Activated CD8-positive, alpha-beta memory T cell treated with anti-CD3 and anti-CD28 coated beads for 48 hours (primary cell): ENCODE measurements at places on chromosomes 5 and 9.

GRCh38 chr9:71269859-71270258 is 148.4 kb upstream of the TRPM3 start:
- no peak for DNase-seq

- DNase-seq = no peak
Measured at GRCh38 chr9:76913467-76913866, 7.6 kb upstream of the PRUNE2 start.

DNA sequence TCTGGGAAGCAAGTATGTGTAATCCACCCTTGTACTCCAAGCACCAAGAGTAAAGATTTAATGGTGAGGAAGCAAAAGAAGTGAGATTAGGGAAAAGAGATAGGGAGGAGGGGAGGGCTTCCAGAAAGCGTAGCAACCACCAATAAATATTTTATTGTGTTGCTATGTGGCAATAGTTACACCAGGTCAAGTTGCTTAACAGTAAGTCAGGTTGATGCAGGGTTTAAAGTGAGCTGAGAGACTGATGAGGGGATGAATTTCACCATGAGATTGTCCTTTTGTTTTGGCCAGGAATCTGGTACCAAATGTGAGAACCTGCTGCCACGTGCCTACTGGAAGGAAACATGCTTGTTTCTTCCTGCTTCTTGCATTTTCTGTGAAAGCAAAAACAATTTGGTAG is 62.7 kb downstream of the PCSK5 start:
- DNase-seq = no peak

DNA sequence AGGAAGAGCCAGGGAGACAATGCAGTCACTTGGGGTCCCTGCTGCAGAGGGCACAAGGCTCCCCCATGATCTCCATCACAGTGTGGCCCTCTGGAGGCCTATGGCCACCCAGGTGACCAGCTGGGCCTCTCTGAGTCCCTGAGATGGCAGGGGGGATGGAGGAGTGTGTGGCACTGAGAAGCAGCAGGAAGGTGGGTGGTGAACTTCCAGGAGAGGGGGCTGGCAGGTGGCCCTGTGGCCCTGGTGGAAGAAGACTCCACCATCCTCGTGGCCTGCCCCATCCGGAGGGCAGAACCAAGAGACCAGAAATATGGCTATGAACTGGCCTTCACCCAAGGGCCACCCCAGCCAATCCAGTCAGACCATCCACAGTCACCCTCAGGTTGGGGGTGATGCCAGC is 31.7 kb upstream of the AFAP1L1 start:
- DNase-seq = no peak

DNA sequence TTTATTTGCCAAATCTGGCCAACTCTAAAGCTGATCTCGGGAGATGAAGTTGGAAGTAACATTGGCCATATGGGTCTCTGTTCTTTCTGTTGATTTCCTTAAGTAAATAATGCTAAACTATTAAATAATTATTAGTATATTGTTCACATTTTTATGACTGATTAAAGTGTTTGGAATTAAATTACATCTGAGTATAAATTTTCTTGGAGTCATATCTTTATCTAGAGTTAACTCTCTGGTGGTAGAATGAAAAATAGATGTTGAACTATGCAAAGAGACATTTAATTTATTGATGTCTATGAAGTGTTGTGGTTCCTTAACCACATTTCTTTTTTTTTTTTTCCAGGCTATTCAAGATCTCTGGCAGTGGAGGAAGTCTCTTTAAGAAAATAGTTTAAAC is 9.3 kb upstream of the FGF18 start:
- DNase-seq = no peak

DNA sequence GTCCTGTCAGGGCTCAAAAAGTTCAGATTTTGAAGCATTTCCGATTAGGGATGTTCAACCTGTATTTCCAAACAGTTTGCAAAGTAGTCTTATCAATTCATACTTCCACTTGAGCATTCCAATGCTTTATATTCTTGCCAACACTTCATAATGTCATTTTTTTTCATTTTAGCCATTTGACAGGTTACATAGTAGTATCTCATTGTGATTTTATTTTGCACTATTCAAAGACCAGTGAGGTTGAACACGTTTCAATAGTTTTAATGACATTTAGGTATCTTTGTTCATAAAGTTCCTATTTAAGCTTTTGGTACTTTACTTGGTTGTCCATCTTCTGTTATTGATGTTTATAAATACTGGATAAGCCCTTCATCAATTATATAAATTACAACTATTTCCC is 71.4 kb downstream of the CEP120 start:
- DNase-seq = no peak

GRCh38 chr9:34437006-34437925 is 21.1 kb downstream of the FAM219A start:
- no peak for DNase-seq

DNA sequence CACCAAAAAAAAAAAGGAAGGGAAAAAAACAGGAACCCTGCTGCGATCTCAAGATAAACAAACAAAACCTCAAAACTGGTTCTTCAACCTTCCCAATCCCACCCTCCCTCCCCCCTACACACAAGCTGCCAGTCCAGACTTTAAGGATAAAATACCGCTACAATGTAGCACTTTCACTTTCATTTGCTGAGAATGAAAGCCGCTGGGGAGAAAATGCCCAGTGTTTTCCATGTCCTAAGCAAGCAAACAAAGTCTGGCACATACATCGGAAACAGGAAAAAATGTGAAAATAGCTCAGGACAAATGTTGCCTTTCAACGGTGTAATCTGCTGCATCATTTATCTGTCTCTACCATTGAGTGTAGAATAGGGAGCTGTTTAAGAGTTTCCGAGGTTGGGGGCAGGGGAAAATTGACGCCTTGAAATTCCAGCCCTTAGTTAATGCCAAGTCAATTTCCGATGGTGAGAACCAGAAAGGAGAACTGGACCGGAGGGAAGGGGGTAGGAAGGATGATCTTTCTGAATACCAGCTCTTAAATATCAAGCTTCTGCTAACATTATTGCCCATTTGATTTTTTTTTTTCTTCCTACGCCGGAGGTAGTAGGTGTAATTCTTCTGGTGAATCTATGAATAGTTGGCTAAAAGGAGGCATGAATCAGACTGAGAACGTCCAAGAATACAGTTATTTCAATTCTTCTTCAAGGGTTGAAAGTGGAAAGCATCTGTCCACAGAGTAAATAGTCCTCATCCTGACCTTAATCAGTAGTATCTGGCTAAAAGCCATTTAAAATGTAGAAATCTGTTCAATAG is 1.2 kb upstream of the ADAMTS6 start:
- no peak for DNase-seq

GRCh38 chr5:179111267-179112207 is 51.4 kb downstream of the ZNF354C start:
- no peak for DNase-seq

- DNase-seq = no peak
Measured at GRCh38 chr5:112569596-112569995, 150.5 kb upstream of the EPB41L4A start.

DNA sequence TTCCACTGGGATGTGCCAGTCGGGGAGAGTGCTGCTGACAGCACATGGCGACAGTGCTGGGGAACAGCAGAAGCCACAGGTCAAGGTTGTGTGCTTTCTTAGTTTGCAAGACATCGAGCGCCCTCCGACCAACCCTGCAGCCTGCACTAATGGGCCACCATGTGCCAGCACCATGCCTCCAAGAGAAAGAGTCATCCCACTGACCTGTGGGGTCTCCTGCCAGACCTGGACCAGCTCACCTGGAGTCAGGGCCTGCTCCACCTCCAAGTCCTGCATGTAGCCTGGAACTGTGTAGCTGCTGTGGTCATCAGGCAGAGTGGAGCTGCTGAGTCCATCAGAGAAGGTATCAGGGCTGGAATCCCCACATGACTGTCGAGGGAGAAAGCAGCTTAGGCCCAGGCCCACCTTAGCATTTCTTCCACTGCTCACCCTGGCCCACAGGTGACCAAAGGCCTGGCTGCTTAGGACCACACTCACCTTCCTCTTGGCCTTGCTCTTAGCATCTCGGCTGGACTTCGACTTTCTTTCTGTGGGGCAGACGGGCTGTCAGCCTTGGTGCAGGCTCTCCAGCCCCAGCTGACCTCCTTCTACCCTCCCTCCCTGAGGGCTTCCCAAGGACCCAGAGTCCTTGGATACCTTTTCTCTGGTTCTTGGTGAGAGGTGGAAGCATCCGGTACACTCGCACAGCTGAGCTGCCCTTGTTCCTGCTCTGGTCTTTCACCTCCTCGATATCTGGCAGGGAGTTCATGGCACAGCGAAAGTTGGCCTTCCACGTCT is 4.1 kb downstream of the IRF1 start:
- DNase-seq = no peak

GRCh38 chr9:130138791-130139190 is 33.4 kb upstream of the NCS1 start:
- no peak for DNase-seq

DNA sequence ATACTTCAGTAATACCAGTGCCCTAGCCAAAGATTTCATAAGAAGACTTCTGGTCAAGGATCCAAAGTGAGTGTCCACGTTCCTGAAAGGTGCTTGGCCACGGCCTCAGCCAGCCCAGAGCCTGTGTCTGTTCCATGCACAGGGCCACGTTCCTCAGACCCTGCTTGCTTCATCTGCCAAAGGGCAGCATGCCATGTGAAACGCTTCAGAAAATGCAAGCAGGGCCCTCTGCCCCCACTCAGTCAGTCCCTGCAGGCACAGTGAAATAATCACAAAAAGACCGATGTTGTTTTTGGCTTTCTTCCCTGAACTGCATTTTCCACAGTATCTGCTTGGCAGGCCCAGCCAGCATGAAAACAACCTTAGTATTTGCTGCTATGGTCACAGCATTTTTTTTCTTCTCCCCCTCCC is 85.5 kb upstream of the CTSL start:
- no peak for DNase-seq

- DNase-seq = no peak
Measured at GRCh38 chr5:173733021-173733420, 116.6 kb upstream of the BOD1 start.

DNA sequence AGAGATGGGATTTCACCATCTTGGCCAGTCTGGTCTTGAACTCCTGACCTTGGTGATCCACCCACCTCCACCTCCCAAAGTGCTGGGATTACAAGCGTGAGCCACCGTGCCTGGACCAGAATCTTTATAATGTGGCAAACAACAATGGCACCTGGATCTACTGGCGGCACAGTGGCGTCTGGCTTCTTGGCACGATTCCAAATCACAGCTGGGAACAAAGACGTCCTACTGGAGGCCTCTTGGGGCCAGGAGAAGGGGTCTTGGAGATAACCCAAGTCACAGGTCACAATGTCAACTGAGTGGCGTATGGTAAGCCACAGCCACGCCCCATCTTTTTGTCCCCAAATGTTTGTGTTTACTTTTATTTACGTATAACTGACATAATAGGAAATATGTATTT is 77.8 kb upstream of the RAPGEF1 start:
- DNase-seq = no peak

DNA sequence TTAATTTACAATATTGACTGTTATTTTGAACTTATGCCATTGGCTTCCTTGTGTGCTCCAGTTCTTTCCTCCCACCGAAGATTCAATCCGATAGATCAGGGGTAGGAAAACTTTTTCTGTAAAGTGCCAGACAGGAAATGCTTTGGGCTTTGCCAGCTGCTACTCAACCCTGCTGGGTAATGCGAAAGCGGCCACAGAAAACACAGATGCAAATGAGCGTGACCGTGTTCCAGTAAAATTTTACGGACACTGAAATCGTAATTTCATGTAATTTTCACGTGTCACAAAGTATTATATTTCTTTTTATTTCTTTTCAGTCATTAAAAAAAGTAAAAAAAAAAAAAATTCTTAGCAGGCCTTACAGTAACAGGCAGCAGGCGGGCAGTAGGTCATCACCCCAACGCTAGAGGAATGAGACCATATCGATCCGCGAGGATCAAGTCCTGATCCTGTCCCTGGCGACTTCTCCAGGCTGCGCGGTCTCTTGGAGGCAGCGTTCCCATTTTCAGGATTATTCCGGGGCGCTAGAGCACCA is 599 bp downstream of the NMRK1 start:
- DNase-seq = peak; percentile 3

- DNase-seq = no peak
Measured at GRCh38 chr9:91533382-91533781, 109.8 kb upstream of the NFIL3 start.

GRCh38 chr5:63127054-63127453 is 548.4 kb downstream of the LRRC70 start:
- no peak for DNase-seq

GRCh38 chr5:141762790-141763368 is 80.8 kb upstream of the ARAP3 start:
- DNase-seq = no peak

- DNase-seq = no peak
Measured at GRCh38 chr5:149063017-149063687, at the start of gene SH3TC2. SH3TC2 (minus strand) TSS chr5:149063062; CDS start chr5:149063022, 40 bp downstream.

- no peak for DNase-seq
Measured at GRCh38 chr5:33997331-33997983, 10.4 kb downstream of the AMACR start.

- DNase-seq = no peak
Measured at GRCh38 chr5:131067636-131068035, 97.4 kb downstream of the HINT1 start.

- DNase-seq = no peak
Measured at GRCh38 chr5:92885950-92886349, 695.1 kb downstream of the NR2F1-AS1 start.

- DNase-seq = no peak
Measured at GRCh38 chr9:85061969-85062368, 392.4 kb downstream of the NTRK2 start.

DNA sequence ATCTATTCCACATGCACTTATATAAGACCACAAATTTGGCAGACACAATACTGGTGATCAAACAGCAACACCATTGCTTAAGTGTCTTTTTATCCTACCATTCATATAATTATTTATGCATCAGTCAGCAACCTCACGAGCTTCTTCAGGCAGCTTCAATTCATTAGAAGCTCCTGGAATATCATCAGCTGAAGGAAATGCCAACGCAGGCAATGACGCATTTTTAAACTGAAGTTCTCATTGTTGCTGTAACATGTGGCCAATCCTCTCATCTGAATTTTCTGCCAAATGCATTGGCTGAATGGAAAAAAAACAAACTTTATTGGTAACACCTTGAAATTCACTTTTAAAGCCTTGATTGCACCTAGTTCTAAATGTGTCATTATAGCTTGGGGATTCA is 376.4 kb upstream of the RGMB start:
- no peak for DNase-seq

DNA sequence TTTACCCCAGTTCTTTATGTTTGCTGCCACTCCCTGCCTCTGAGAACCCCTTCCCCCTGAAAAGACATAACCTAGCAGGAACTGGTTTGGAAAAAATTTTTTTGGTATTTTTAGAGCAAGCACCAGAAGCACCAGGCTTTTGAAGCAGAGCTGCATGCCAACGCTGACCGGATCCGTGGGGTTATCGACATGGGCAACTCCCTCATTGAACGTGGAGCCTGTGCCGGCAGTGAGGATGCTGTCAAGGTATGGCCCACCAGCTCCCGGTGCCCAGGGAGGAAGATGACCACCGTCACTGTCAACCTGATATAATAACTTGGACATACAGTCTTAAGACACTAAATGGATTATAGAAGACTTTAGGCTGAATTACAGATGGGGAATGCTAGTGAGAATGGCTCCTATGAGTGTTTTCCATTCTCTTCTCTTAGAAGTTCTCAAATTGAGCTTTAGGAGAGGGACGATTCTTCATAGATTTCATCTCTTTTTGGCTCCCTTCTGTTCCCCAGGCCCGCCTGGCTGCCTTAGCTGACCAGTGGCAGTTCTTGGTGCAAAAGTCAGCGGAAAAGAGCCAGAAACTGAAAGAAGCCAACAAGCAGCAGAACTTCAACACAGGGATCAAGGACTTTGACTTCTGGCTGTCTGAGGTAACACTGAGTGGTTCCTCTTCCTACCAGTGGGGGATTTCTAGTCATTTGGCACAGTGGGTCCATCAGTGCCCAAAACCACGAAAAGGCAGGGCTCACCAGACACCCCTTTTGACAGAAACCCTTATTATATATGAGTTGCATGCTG is 44.9 kb downstream of the DYNC2I2 start:
- no peak for DNase-seq
